Fibroblast of skin of right quadriceps (primary cell): ENCODE measurements at places on chromosomes 5 and 9.

- DNase-seq, result peak; percentile 92
Observed at GRCh38 chr9:73143711-73144328, 7.8 kb upstream of the ANXA1 start.

DNA sequence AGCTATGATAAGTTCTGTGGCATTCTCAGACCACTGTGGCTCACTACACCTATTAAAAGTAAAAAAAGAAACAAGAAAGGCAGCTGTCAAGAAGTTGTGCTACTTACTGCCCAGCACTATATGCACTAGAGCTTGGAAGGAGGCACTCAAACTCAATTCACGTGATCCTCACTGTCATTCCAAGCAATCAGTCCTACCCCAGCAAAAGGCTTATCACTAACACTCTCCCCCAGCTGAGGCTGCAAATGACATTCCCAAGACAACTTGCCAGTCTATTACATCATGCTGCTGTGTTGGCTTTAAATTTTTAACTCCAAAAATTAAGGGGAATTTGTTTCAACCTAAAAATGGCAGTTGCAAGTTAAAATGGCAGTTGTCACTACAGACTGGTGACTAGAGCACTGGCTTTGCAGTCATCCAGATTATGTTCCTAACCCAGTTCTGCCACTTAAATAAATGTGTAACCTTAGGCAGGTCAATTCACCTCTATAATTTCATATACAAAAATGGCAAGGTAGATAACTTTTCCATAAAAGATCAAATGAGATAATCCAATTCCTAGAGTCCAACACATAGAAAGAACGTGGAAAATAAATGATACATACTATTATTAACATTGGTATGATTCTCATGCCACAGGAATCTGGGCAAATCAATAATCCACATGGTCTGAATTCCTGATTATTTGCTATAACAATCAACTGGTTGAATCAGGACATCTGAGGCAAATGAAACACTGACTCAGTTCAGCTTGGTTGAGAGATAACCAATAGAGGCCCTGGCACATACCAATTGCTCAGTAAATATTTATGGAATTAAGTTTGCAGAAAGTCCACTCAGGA, 52.4 kb downstream of the FBXW11 start:
- peak; percentile 69 for DNase-seq

- no peak for DNase-seq
Observed at GRCh38 chr9:36492865-36493264, 79.8 kb upstream of the MELK start.

DNA sequence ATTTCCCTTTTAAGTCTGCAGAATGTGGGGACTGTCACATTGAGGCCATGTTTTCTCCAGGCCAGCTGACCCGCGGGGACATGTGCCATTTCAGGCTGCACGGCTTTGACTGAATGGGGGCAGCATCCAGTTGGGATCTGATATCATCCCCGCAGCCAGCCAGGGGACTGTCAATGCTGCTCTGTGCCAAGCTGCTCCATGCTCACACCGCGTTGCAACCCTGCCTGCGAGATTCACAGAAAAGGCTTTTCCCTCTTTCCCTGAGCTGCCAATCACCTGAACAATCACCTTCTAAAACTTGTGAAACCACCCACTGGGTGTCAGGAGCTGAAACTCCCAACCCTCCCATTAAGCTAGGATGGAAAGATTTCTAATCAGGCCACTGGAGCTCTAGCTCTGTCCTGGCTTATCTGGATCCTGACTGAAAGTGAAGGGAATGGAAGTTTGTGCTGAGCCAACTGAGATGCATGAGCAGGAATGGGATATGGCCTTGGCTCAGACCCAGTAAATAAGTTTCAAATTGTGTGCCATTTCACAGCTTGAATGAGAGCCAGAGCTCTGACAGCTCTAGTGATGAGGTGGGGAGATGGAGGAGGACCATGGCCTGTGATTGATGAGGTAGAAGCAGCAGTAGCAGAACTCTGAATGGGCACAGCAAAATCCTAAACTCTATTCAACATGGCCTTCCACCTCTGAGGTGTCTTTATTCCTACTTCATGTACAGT, 34.5 kb upstream of the ZNF366 start:
- no peak for DNase-seq

- DNase-seq, result peak; percentile 18
Observed at GRCh38 chr9:37730256-37730655, 23.3 kb upstream of the TRMT10B start.

DNA sequence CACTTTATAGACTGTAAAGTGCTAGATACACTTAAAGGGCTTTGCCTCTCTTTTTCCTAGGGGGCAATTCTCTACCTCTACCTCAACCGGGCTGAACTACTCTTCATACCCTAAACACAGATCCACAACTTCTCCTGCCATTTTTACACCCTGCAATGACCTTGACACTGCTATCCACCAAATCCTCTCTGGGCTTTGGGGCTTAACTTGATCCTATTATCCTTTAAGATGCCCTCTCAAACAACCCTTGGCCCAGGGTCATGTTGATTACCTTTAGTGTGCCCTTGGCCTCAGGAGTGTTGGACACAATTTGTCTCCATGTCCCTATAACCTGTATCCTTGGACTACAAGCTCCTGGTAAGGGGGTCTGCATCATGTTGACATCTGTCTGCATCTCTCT, 19.5 kb downstream of the ANXA6 start:
- no peak for DNase-seq

- no peak for DNase-seq
Observed at GRCh38 chr9:93084471-93084881, 11.5 kb upstream of the CARD19 start.

DNA sequence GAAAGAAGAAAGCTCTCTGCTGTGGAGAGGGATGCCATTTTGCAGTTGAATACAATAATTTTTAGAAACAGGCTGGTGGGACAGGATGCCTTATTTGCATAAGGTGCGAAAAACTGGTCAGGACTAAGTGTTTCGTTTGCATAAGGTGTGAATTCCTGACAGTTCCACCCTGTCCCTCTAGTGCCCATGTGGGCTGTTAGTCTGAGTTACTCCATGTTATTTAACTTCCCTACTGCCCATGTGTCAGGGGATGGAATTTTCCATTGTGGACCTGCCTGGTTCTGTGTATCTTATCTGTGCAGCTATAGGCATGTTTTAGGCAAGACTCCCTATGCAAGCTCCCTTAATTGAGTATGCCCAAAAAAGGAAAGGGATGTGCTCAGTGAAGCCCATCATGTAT, 35.3 kb upstream of the NFIL3 start:
- DNase-seq, result no peak

DNA sequence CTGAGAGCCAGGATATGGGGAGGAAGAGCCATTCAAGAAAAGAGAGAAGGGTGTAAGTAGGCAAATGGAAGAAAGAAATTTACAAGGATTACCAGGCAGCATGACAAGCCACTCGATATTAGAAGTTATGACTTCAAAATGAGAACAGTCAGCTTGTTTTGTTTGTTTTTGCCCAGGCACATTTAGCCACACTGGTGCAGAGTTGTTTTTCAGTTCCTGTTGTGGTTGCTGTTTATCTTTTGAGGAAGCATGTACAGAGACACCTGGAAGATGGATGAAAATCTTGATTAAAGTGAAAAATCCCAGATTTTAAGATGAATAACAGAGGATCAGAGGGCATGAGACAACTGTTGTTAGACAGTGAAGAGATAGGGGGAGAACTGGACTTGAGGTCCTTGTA, 199.1 kb downstream of the MTRR start:
- DNase-seq, result no peak

- DNase-seq, result no peak
Observed at GRCh38 chr5:150601491-150602345, 38.7 kb upstream of the SYNPO start.

GRCh38 chr9:123016631-123017030, 16.8 kb upstream of the GPR21 start:
- DNase-seq, result no peak

GRCh38 chr5:90881626-90882150, 323.1 kb downstream of the ADGRV1 start:
- DNase-seq, result no peak

GRCh38 chr5:52811067-52811749, 23.5 kb downstream of the ITGA1 start:
- DNase-seq, result peak; percentile 62

GRCh38 chr9:136803551-136804508, 3.9 kb upstream of the RABL6 start:
- DNase-seq, result no peak

GRCh38 chr5:139841549-139841948, 45.9 kb downstream of the PSD2 start:
- DNase-seq, result no peak

DNA sequence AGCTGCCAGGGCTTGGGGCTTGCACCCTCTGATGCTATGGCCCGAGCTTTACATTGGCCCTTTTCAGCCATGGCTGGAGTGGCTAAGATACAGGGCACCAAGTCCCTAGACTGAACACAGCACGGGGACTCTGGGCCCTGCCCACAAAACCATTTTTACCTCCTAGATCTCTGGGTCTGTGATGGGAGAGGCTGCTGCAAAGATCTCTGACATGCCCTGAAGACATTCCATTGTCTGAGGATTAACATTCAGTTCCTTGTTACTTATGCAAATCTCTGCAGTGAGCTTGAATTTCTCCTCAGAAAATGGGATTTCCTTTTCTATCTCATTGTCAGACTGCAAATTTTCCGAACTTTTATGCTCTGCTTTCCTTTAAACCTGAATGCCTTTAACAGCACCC, 337.0 kb upstream of the SMC2 start:
- no peak for DNase-seq

DNA sequence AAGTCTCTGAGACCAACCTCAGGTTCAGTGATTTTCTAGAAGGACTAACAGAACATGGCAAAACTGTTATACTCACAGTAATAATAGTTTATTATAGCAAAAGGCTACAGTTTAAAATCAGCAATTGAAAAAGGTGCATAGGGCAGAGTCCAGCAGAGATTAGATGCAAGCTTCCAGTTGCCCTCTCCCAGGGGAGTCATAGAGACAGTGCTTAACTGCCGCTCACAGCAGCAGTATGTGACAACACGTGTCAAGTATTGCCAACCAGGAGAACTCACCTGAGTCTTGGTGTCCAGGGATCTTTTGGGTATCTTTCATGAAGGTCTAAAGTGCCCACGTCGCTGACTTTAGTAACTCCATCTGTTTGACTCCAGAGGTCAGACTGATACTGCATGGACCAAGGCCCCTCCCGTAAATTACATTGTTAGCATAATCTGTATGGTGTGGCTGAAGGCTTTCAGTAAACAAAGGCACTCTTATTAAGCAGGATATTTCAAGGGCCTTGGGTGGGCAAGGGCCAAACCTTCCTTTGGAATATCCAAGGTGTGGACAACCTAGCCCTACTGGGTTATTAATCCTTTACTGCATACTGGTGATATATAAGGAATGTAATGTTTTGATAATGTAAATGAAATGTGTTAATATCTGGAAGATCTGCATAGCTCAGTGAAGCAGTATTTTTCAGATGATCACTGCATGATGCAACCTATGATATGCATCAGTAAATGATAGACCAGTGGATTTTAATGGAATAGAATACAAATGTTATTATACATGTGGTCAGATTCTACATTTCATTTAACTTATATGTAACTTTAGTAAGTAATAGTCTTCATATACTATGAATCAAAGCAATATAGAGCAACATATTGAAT, 44.0 kb downstream of the RASA1 start:
- DNase-seq, result peak; percentile 37

DNA sequence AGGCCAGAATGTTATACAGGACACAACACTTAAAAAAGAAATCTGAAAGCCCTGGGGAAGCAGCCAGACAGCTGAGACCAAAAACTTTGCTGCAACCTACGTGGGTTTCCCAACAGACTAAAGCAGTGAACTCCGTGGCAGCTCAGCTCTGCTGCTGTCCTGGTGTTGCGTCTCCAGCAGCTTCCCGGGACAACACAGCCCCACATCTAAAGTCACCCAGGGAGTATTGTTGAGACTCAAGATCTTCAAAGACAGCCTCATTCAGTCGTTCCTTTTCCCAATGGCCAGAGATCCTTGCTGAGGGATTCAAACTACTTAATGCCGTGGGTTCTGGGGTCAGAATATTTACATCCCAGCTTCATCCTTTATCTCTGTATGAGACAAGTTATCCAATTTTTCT, 125.8 kb downstream of the MED10 start:
- DNase-seq, result no peak

GRCh38 chr9:94922098-94922607, 195.7 kb downstream of the AOPEP start:
- peak; percentile 95 for DNase-seq

DNA sequence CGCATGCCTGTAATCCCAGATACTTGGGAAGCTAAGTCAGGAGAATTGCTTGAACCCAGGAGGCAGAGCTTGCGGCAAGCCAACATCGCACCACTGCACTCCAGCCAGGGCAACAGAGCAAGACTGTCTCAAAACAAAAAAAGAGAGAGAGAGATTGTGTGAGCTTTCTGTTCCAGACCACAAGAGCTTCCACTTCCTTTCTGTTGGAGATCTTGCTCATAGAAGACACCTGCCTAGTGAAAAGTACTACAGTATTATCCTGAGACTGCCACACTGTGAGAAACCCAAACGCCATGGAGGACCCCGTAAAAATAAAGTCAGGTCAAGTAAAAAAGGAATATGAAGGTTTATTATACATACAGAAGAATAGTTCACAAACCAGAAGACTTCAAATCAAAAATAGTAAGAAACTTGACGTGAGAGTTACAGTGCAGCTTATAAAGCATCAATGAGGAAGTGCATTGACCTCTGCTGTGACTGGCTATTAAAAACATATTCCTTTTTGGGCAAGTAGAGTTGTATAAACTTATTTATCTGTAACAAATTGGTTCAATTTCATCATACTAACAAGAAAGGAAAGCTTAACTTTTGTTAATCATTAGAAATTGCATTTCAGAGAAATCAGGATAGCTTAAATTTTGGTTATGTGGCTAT, 4.3 kb upstream of the EMB start:
- DNase-seq, result no peak

- peak; percentile 98 for DNase-seq
Observed at GRCh38 chr5:55160493-55161209, 680 bp downstream of the GPX8 start.

DNA sequence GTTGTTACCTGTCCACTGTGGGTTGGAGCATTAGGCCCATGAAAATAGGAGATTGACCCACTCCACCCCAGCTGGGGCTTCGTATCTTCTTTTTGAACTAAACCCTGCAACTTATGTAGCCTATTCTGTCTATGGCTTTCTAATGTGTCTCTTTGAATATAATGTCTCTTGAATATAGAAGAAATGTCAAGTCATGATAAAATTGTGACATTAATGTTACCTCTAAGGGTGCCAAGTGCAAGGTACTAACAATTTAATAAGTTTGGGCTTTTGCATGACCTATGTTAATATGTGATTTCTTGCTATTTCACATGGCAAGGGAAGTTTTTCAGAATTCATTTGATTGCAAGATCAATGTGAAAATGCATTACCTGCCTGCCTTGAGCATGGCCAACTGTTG, 40.4 kb upstream of the PUM3 start:
- no peak for DNase-seq

- DNase-seq, result no peak
Observed at GRCh38 chr9:124594673-124595072, 87.5 kb upstream of the NR5A1 start.

DNA sequence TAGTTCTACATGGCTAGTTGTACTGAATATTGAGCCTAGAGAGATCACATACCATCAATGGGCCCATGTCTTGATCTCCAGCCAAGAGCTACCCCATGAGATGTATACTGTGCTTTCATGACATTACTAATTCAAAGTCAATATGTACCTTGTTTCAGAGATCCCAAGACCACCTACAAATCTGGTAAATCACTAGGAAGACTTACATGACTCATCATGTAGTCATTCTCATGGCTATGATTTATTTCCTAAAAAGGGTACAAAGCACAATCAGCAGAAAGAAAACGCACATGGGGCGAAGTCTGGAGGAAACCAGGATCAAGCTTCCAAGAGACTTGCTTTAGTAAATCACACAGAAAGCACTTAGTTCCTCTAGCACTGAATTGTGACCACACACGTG, 103.0 kb downstream of the PCSK5 start:
- DNase-seq, result peak; percentile 82

- no peak for DNase-seq
Observed at GRCh38 chr9:82299870-82300269, 311.3 kb downstream of the SPATA31D1 start.
